ENCODE measurements at places on chromosomes 3 and 15.
A peak's percentile ranks its signal among the peaks of the same experiment; 100 is the strongest.

DNA sequence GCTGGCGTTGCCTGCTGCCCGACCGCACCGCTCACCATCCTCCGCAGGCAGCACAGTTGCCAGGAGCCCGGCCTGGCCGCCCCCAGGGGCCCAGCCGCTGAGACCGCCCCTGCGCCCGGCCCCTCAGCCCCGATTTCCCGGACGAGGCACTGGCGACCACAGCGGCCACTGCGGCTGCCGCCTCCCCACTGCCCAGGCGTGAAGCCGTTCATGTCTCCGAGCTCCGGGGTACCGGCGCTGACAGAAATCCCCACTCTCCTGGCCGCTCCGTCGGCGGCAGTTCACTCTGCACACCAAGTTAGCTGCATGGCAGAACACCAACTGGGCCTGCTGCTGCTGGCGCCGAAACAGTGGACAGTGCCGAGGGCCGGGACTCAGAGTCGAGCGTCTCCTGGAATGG, 8.5 kb downstream of the SELENOT start:
- no peak for DNase-seq

GRCh38 chr3:169992156-169992555, 25.5 kb downstream of the SEC62 start:
- DNase-seq, result no peak

- no peak for DNase-seq
Observed at GRCh38 chr3:19547665-19548464, 386.2 kb downstream of the EFHB start.

DNA sequence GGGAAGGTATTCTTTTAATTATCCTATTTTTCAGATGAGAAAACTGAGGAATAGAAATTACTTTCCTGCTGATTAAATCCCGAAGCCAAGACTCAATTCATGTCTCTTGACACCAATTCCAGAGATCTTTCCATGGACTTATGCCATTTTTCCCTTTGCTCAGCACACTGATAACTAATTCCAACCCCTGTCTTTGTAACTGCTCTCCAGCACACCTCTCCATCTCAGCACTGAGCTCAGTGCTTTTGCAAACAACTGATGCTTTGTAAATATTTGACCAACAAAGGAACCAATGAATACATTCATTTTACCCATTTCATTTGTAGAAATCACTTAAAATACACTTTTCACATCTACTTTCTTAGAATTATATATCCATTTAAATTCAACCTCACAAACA, 249.1 kb downstream of the IL5RA start:
- no peak for DNase-seq

GRCh38 chr3:16516695-16517481, 3.4 kb upstream of the RFTN1 start:
- no peak for DNase-seq

DNA sequence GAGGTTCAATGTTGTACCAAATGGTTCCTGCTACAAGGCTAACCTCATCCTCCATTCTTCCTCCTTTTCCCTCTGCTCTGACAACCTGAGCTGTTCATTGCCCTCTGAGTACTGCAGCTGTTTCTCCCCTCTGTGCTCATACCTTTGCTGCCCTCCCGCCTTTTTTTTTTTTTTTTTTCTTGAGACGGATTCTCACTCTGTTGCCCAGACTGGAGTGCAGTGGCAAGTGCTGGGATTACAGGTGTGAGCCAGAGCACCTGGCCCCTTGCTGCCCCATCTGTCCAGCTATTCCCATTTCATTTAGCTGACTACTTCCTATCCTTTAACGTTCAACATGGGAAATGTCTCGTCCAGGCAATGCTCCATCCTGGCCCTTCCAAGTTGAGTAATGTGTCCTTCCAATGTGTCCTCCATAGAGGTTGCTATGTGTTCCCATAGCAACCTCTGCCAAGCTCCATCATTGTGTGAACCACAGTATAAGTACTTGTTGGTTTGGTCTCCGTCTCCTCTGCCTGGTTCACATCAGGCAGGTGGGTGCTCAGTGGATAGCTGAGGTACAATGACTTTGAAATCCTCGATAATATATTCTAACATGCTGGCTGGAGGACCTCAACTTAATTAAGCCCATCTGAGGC, 179.9 kb upstream of the ANKRD28 start:
- DNase-seq, result no peak

GRCh38 chr3:111362381-111363009, 179.5 kb upstream of the CD96 start:
- no peak for DNase-seq

GRCh38 chr15:43872416-43873020, 45.7 kb downstream of the WDR76 start:
- DNase-seq, result no peak

DNA sequence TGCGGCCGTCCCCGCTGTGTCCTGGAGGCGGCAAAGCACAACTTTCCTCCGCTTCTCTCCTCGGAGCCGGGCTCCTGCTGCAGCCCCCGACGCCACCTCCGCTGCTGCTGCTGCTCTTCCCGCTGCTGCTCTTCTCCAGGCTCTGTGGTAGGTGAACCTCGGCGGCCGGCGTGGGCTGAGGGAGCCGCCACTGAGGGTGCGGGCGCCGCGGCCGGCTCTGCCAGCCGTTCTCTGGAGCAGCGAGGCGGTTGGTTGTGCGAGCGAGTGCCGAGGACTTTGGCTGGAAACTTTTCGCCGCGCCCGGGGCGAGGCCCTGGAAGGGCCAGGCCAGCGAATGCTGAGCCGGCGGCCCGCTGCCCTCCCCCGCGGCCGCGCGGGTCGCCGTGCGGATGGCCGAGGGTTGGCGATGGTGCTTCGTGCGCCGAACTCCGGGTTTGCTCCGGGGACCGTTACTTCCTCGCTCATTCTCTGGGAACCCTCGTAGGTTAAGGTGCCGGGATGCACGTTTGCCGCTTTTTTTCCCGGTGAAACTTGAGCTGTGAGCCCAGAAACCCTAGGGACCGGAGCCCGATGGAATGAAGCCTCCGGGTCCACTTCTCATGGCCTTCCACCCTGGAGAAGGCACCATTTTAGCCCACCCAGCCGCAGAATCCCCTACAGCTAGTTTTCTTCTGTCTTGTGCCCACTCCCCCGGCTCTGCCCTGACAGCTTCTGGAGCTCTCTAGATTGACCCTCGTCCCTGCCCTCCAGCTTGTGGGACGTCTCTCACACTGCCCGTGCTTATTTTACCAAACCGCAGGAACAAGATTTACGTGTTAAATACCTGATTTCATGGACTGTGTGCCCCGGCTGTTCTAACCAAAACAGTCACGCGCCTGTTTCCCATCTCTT, 660 bp downstream of the NECTIN3 start:
- DNase-seq, result peak; percentile 68

DNA sequence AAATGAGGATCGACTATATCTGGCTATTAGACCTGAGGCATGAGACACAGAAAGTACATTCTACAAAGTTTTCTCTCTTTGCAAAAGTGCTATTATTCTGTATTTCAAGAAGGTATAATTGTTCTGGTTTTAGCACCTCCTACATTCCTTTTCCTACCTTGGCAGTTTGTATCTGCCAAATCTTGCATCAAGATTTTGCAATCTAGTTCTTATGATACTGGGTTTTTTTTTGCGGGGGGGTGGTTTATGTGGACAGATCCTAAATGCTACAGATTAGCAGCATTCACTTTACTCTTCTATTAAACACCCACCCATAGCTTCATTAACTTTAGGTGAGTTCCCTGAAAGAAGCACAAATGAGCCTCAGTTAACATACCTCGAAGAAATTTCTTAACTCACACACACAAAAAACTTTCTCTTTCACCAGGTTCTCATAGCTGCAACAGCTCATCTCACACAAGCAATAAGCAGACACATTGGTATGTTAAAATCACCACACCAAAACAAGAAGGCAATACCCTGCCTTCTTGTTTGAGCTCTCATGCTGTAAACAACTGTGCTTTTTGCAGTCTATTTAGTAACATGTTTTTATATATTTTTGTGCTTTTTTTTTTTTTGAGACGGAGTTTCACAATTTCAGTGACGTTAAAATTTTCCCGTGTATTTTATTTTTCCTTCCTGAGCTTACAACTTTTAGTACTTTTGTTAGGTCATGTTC, 73.0 kb upstream of the VGLL4 start:
- DNase-seq, result no peak

- no peak for DNase-seq
Observed at GRCh38 chr3:42247576-42248027, 18.4 kb downstream of the CCK start.

GRCh38 chr3:157912514-157913451, 193.4 kb downstream of the SHOX2 start:
- no peak for DNase-seq

DNA sequence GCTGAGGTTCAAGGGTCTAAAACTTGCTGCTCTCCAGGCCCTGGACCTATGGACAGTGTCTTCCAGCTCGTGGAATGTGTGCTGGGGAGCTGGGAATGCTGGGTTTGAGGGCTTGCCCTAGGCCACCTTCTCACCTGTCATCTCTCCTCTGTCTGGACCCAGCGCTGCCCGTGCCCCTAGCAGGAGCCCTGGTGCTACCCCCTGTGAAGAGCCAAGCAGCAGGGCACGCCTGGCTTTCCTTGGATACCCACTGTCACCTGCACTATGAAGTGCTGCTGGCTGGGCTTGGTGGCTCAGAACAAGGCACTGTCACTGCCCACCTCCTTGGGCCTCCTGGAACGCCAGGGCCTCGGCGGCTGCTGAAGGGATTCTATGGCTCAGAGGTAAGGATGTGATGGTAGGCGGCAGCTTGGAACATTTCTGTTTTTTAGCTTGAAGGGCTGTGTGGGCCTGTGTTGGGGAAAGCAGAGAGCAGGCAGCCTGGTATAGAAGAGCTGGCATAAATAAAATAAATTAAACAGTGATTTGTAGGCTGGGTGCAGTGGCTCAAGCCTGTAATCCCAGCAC, 5.1 kb downstream of the CHRD start:
- DNase-seq, result no peak

DNA sequence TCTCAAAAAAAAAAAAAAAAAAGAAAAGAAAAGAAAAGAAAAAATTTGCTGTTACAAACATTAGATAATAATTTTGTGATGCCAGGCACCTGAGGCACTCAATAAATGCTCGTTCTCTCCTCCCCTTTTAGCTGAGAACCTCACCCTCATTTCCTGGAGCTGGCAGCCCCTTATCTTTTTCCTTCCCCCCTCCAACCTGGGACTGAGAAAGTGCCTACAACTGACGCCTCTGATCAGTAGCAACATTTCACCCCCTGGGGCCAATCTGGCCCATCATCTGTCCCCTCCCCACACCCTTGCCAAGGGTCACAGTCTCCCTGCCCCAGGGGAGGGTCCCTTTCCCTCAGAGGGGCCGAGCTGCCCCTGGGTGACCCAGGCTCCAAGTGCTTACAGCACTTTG, 12.6 kb upstream of the RNU6-1 start:
- no peak for DNase-seq

- no peak for DNase-seq
Observed at GRCh38 chr15:72758182-72758581, 25.4 kb downstream of the ADPGK start.

GRCh38 chr3:11835028-11835639, 11.6 kb downstream of the TAMM41 start:
- DNase-seq, result no peak

- no peak for DNase-seq
Observed at GRCh38 chr3:73469331-73469730, 155.4 kb downstream of the PDZRN3 start.

Measured in sciatic nerve (tissue), 2 donors.